ENCODE measurements at places on chromosomes 12 and 14.

DNA sequence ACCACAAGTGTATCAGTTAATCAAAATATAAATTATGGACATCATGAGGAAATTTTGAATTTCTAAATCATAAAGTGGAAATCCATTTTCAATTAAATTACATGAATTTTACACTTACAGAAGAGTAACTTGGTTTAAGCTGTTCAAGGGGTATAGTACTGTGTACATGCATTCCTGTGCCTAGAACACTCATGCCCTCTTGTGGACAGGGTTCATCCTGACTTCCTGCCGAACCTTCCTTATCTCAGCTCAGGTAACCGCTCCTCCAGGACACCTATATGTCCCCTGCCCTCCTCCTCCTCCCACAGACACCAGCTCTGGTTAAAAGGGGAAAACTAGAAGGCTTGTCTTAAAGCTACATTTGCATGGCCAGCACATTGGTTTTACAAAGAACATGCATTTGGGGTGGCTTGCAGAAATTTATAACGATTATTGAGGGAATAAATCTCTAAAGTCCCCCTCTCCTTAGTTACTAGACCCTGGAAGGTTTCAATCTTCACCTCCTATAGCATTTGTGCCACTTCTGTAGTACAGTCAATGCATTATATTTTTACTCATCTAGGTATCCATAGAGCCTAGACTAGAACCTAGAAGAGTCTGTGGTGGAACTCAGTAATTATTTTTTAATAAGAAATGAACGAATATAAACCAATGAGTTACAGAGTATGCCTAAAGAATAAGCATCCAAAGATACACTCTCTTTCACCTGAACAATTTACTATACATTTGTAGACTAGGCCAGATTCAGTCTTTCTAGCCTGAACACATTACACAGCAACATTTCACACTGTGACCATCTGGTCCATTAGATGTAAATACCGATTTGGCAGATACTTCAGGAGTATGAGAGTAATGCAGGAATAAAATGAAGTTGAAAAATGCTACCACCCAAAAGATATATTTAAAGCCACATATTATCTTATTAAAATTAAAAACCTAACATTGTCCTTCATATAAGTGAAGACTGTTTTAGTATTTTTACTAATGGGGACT lies 345.6 kb downstream of the PAWR start:
- DNase-seq: peak; percentile 41

DNA sequence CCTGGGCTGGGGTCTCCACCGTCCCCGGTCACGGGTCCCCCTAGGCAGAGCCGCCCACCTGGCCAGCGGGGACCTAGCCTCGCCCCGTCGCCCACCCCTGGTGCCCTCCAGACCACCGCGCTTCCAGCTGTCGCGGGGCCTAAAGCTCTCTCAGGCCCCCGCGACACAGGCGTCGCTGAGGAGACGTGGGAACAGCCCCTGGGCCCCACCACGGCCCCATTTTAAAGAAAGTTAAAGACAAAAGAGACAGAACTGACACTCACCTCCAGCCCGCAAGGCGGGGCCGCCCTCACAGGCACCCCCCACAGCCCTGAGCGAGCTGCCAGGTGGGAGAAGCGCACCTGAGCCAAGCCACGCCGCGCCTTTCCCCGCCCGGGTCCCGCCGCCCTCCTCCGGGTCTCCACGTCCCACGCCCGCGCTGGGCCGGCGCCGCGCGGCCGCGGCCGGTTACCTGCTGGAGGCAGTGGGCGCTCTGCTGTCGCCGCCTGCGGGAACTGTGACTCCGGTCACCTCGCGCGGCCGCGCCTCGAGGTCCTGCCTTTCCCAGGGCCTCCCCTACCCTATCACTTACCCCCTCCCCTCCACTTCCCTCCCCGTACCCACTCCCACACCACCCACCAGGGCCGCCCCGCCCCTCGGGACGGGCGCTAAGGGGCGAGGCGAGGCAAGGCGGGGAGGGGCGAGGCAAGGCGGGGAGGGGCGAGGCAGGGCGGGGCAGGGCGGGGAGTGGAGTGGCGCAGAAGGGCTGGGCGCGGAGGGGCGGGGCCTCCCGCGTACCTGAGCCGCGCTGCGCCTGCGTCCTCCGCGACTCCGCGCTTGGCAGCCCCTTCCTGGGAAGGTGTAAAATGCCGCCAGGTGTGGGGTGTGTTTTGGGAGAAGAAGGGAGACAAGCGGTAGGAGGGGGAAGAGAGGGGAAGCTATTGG lies 31.2 kb downstream of the TC2N start:
- DNase-seq: no peak

GRCh38 chr14:65142914-65143625 lies 40.8 kb upstream of the MAX start:
- DNase-seq: no peak

- no peak for DNase-seq
Measured at GRCh38 chr12:96033549-96034389, 1.6 kb downstream of the LTA4H start.

GRCh38 chr12:108861878-108862587 lies 4.7 kb upstream of the SSH1 start:
- no peak for DNase-seq

- DNase-seq: no peak
Measured at GRCh38 chr12:132103542-132104308, 40.4 kb downstream of the DDX51 start.

- peak; percentile 67 for DNase-seq
Measured at GRCh38 chr12:642633-643474, 20.4 kb downstream of the NINJ2 start.

- DNase-seq: no peak
Measured at GRCh38 chr12:51428256-51428655, 3.6 kb downstream of the SLC4A8 start.

GRCh38 chr14:101963656-101964296 lies 597 bp upstream of the DYNC1H1 start:
- DNase-seq: no peak

DNA sequence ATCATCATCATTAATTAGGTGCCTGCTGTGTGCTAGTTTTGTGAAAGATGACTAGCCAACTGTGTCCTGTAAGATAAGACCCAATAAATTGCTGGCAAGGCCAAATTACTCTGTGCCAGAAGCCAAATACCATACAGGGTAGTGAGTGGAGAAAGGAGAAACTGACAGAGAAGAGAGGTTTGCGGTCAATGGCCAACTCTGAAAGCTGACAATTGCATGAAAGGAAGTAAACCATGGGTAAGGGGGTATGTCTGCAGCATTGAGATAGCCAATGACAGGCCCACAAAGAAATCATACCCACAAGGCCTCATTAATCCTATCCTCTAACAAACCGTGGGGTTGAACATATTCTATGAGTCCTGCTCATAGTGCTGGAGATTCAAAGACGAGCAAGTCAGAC lies 236.6 kb upstream of the CCDC196 start:
- DNase-seq: no peak

Measured in iris pigment epithelial cell (primary cell).